Urinary bladder (tissue), 4 donors: ENCODE measurements at places on chromosomes 5 and 9. TPM values are rescaled to one million over a fixed set of nuclear protein-coding genes. Genes with fewer than 3 reads are reported as not detected.

- no peak for DNase-seq
These were observed 15.4 kb upstream of the ANGPTL2 start for GRCh38 chr9:127137640-127138360.

DNA sequence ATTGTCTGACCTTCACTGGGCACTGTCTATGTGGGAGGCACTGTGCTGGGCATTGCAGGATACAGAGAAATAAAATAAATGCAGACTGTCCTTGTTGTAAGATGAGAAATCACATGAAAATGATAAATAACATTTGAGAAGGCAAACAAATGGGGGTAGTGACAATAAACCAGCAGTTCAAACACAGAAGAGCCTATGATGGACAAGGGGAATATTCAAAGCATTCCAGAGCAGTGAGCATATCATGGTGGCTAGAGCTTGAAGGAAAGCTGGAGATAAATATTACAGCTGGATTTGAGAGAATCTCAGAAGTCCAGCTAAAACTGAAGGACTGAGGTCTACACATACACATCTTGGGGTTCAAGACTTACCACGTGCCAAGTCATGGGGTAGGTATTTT, 209.9 kb downstream of the ASTN2 start:
- DNase-seq: no peak

- DNase-seq: no peak
These were observed 1711.3 kb upstream of the ACO1 start for GRCh38 chr9:30673132-30673531.

DNA sequence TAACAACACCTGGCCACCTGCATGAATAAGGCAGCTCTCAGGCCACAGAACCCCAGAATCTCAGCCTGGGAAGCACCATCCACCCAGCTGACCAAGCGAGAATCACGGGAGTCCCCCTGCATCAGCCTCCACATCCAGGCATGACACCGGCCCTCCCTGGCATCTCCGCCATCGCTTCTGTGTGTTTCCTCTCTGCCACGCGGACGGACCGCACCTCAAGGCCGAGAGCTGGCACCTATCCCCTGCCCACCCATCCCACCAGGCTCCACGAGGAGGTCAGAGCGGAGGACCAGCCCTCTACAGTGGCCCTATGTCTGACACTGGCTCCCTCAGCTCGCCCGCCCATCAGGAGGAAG, 134.7 kb downstream of the COL23A1 start:
- no peak for DNase-seq

Gene SCGB3A2
- not detected for polyA plus RNA-seq

GRCh38 chr5:147454996-147455677, 54.7 kb downstream of the DPYSL3 start:
- DNase-seq: no peak

DNA sequence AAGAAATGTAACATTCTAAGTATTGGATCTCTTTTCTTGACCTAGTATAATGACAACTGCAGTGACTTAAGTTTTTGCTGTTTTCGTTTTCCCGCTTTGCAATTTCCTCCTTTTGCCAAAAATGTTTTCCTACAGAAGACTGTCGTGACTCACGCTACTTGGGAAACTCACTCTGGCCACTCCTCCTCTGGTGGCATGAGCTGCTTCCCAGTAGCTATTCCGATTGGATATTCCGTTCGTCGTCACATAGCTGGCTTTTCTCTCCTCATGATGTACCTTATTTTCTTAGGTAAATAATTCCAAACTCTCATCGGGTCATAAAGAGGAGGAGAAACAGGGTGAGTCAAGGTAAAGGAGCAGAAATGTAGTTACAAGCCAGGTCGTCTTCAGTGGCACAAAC, 64.9 kb downstream of the GOLPH3 start:
- DNase-seq: no peak

DNA sequence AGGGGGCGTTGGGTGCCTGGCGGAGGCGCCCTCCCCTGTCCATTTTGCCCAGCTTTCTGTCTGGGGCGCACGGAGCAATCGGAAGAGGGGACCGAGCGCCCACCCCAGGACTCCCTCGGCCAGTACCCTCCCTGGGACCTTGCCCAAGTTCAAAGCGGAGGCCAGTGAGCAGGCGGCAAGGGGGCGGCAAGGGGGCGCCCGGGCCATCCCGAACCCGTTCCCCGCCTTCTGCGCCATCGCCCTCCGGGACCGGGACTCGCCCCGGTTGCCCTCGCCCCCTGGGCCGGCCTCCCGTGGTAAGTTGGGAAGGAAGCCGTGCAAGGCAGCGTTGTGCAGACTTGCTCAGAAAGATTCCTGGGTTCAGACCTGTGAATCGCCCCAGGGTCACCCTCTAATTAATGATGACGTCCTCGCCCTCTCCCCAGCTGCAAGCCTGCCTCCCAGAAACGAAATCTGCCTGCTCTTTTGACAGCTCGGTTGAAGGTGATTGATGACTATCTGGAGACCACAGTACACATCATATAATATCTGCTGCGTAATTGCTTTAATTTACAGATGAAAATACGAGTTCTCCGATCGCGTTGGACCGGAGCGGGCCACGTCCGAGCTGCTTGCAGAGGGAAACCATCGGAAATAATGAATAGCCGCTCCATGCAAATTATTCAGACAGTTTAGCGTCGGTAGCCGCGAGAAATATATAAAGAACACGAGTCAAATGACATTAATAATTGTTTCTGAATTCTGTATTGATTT, 1.4 kb upstream of the IRX4 start:
- no peak for DNase-seq

Gene LRRC19
- not detected for polyA plus RNA-seq

Gene CNTFR
- polyA plus RNA-seq: 11.5 TPM

Gene EQTN
- polyA plus RNA-seq: 0.13 TPM

DNA sequence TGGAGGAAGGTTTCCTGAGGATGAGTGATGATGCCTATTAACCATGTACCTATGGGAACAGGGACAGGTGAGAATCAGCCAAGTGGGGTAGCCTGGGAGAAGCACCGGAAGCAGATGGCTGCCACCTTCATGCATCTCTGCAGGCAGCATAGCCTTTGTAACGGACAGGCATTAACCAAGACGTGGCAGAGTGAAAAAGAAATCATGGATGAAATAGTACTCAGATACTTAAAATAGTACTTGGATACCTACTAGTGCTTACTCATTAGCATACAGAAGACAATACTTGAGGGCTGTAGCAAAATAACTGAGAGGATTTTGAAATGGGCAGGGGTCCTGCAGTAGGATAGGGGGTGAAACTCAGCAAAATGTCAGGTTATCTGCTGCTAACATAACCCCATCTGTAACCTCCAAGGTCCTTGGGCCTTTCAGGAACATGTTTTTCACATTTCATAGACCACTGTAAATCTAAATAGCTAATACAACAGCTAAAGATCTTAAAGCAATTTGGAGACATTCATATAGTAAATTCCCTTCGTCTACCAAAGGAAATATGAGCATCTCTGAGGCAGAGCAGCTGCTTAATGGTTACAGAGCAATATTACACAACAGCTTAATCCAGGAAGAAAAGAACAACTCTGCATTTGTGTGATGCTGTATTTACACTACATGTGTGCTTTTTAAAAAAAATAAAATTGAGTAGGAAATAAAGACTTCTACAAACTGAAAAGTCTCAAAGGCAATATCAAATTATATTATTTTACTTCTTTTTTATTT, 154.3 kb downstream of the NFIB start:
- no peak for DNase-seq

- DNase-seq: no peak
These were observed 101.2 kb downstream of the TRIM36 start for GRCh38 chr5:115068239-115069086.

Gene WDR38
- polyA plus RNA-seq: not detected

Gene GPR21
- polyA plus RNA-seq: not detected

DNA sequence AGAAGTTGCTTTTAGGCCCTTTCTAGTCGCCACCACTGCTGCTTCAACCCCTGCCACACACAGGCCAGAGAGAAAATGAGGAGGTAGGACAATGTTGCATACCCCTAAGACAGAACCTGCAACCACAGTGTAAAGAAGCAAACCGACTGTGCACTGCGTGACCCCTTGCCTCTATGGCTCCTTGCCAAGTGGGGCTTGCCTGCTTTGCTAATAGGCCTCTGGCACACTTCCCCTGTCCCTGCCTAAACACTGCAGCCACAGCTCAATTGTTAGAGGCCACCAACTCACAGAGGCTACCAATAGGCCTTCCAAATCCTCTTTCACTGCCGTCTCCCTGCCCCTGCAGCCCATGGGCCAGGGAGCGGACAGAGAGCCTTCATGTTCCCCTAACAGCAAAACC, 280.1 kb downstream of the CDH10 start:
- no peak for DNase-seq

DNA sequence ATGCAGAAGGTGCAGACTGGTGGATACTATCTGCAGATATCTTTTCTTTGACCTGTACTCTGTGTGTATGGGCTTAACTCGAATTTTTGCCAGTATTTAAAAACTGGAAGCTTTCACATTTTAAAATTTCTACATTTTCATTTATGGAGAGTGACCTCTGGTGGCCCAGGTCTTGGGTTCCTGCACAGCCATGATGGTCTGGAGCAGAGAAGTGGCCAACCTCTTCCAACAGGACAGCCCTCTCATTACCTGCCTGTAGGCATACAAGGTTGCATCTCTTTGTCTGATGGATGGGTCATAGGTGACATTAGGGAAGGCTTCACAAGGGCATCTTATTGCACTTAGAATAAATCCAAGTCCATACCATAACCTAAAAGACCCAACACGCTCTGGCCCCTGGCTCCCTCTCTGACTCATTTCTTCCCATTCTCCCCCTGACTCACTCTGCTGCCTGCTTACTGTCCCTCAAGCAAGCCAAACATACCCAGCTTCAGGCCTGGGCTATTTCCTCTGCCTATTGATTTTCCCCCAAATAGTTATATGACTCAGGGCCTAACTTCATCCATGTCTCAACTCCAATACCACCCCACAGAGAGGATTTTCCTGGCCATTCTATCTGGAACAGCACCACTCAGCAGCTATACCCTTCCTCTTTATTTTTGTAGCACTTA, 113.3 kb upstream of the SLC1A3 start:
- no peak for DNase-seq

- no peak for DNase-seq
These were observed 25.3 kb upstream of the LTC4S start for GRCh38 chr5:179768326-179769085.
